ENCODE measurements at places on chromosomes 12 and 14.

DNA sequence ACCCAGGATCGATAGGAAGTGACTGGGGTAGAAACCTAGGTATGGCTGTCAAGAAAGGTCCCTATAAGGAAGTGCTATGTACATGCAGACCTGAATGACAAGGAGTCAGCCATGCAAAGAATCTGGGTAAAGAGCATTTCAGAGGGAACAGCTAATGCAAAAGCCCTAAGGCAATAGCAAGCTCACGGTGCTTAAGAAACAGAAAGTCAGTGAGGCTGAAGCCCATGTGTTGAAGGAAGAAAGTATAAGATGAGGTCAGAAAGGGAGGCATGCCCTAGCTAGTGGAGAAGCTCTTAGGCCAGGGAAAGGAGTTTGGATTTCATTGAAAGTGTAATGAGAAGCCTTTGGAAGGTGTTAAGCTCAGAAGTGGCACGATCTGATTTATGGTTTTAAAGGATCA, 6.0 kb upstream of the ADCY6 start:
- DNase-seq = no peak

DNA sequence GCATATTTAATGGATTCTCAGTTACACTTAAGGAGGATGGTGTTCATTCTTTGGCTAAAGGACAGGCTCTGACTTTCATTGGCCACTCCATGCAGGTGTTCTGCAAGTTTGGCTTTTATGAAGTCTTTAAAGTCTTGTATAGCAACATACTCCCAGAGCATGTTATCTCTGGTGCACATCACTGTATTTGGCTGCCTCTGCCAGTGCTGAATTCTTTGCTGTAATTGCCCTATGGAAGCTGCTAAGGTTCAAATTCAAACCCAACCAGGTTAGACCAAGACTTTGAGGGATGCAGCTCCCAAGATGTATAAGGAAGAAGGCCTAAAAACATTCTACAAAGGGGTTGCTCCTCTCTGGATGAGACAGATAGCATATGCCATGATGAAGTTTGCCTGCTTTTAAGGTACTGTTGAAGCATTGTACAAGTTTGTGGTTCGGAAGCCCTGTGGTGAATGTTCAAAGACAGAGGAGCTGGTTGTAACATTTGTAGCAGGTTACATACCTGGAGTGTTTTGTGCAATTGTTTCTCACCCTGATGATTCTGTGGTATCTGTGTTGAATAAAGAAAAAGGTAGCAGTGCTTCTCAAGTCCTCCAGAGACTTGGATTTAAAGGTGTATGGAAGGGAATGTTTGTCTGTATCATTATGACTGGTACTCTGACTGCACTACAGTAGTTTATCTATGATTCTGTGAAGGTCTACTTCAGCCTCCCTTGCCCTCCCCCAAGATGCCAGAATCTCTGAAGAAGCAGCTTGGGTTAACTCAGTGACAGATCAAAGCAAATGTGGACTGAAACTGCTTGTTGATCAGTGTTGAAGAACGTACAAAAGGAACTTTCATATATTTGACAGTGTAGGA, 19.4 kb downstream of the TMEM116 start:
- no peak for DNase-seq

DNA sequence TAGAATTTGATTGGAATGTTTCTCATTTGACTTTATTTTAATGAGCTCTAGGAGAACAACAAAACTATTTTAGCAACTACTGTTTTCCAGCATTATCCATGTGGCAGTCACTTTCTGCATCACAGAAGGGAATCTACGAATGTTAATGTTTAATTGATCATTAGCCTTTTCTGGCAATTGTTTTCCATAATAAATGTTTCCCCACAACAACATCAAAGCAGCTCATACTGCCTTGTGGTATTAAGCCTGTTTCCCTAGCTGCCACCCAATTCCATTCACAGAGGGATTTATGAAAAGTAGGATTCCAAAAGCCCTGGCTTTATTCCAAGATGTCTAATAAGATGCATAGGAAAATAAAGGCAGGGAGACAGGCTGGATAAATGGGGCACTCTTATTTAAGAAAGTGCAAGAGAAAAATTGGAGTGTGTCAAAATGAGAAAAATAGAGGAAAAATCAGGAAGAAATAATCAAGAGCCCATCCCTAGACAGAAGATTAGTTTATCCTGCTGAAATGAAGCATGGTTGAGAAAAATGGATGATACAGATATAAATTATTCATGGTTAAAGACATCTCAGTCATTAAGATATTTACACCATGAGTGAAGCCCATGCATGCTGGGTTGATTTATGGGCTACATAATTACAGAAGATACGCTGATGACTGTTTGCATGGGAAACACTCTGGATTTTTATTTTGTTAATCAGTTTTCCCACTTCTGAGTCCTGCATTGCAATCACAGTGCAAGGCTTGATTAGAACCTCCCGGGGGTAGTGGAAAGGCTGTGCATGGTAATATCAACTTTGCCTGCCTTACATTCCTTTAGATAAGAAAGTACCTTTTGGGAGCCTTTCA, 180.3 kb downstream of the HELB start:
- DNase-seq = no peak

- no peak for DNase-seq
Measured at GRCh38 chr12:47574252-47575021, 131.4 kb downstream of the RPAP3 start.

- DNase-seq = peak; percentile 71
Measured at GRCh38 chr12:124411281-124411878, 116.5 kb downstream of the RFLNA start.

GRCh38 chr12:50728417-50728816, 35.5 kb upstream of the ATF1 start:
- DNase-seq = no peak

GRCh38 chr12:48160046-48160445, 2.7 kb upstream of the ASB8 start:
- no peak for DNase-seq

GRCh38 chr12:19150273-19150900, 20.9 kb downstream of the PLEKHA5 start:
- DNase-seq = no peak

- DNase-seq = no peak
Measured at GRCh38 chr12:4643747-4644146, 5.1 kb downstream of the AKAP3 start.

GRCh38 chr14:55019968-55020554, 6.8 kb downstream of the WDHD1 start:
- DNase-seq = no peak

GRCh38 chr12:81722004-81722403, 37.1 kb downstream of the PPFIA2 start:
- no peak for DNase-seq

- DNase-seq = no peak
Measured at GRCh38 chr14:91078095-91078737, 17.8 kb upstream of the RPS6KA5 start.

GRCh38 chr12:89787763-89788162, 79.1 kb upstream of the ATP2B1 start:
- DNase-seq = no peak

- DNase-seq = peak; percentile 31
Measured at GRCh38 chr12:57051011-57051410, 1.1 kb upstream of the MYO1A start.

DNA sequence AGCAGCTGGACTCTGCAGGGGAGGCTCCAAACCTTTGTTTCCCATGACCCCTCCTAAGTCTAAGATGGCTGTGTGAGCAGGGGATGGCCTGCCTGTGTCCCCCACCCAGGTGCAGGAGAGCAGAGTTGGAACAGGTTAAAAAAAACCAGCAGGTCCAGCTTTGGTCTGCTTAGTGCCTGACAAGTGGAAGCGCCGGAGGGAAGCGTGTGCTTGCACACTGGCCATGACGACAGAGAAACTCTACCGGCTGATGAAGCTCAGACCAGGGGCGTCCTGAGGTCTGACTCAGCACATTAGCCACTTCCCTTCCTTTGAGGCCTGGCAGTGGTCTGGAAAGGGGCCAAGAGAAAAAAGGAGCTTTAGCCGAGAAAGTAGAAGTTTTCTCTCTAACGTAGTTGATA, 280.1 kb downstream of the VRK1 start:
- DNase-seq = no peak

GRCh38 chr12:115423546-115423987, 739.6 kb upstream of the TBX3 start:
- DNase-seq = no peak

DNA sequence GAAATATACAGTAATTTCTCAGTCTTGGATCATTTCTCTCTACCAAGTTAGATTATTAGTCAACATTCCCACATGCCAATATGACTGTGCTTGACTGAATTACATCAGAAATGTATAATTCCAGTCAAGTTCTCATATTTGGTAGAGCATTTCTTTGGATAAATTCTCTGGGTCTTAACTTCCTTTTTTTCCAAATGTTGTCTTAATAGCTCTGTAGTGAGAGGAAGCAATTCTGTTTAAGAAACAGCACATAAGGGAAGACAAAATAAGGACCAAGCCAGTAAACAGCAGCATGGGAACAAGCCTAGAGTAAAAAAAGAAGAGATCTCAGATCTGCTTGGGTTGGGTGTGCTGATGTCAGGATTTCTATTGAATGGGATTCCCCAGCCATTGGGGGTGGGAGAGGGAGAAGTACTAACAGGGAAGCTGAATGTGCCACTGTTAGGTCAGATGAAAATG, 14.2 kb upstream of the DYRK2 start:
- DNase-seq = no peak

- DNase-seq = no peak
Measured at GRCh38 chr14:77353469-77354141, 23.3 kb downstream of the TMED8 start.

- DNase-seq = no peak
Measured at GRCh38 chr14:53016919-53017318, 66.1 kb upstream of the FERMT2 start.

DNA sequence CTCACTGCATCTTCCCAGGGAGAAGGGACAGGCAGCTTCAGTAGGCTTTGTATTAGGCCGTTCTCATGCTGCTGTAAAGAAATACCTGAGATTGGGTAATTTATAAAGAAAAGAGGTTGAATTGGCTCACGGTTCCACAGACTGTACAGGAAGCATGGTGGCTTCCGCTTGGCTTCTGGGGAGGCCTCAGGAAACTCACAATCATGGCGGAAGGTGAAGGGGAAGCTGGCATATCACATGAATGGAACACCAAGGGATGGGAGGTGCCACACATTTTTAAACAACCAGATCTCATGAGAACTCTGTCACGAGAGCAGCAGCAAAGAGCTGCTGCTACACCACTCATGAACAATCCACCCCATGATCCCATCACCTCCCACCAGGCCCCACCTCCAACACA, 182.2 kb upstream of the SFSWAP start:
- DNase-seq = no peak

- DNase-seq = peak; percentile 74
Measured at GRCh38 chr12:117047810-117048584, 51.2 kb downstream of the TESC start.

DNA sequence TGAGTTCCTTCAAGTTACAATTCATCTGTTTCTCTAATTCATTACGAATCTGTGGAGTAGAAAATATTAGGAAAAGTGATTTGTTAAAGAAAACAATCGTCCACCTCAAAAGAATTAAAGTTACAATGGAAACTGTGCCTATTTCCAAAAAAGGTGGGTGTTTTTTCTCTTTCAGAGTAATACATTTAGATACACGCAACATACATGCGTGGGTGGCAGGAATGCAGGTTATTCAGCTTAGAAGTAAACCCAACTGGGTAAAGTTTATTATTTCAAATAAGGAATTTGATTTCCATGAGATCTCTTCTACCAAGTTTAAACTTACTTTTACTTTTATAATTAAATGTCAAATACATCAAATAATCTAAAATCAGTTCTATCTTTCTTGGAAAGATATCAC, 52.2 kb downstream of the SSH1 start:
- DNase-seq = no peak

DNA sequence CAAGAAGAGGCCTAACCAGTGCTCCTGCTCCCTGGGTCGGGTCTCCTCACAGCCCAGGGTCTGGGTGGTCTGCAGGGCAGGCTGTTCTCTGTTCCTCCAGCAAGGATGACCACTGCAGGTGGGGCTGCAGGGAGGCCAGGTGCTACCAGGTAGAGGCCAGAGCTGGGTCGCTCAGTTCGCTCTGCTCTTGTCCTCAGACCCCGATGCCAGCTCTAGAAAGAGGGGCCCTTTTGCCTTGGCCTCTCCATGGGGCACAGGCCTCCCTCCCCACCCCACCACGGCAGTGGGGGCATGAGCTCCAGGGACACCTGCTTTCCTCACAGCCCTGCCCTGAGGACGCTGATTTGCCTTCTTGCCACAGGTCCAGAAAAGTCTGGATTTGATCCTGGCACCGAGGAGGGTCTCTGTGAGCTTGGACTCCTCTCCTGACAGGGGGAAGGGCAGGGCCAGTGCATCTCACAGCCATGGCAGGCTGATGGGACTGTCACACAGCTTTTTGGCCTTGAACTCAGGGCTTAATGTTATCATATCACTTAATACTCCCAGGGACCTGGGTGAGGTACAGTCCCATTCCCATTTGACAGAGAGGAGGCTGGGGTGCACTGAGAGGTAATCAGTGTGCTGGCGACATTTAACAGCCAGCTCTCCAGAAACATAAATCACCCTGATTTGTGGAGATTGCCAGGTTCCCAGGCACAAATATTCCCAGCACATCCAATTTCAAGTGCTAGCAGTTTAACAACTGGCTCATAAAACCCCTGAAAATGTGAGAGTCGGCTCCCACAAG, 273.0 kb upstream of the SFSWAP start:
- DNase-seq = peak; percentile 51

DNA sequence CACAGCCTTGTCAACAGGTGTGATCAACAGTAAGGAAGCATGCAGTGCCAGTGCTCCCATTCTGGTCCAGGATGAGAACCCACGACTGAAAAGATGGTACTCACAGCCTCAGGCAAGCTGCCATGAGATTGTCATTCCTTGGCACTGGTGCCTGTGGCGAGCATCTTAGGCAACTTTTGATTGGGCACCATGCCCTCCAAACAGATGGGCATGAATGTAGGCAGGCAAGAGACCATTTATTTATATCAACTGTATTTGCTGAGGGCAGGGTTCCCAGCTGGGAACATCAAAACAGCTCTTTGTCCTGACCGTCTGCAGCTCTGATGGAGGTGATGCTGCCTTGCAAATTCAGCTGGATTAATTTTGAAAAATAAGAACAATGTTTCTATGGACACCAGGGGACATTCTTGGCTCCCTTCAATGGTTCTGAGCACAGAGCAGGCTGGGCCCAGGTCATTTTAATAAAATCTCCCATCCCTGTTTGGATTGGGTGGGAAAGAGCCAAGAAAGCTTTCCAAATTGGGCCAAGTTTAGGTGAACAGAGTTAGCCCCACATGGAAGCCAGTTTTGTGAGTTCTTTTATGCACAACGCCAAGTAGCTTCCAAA, 522.5 kb downstream of the RMST start:
- DNase-seq = no peak

Data from endodermal cell (in vitro differentiated cells).